ENCODE measurements at places on chromosomes 3 and 15. TPM values are rescaled to one million over a fixed set of nuclear protein-coding genes. Genes with fewer than 3 reads are reported as not detected.

Gene CTXN2
- polyA plus RNA-seq = not detected

Gene P2RY13
- polyA plus RNA-seq = 1.6 TPM

Gene CD80
- 0.12 TPM for polyA plus RNA-seq

Gene TNNC1
- polyA plus RNA-seq = 8.8 TPM

Gene ZNF385D
- polyA plus RNA-seq = 18.8 TPM

Data from right renal cortex interstitium (tissue), 3 donors.